ENCODE measurements at places on chromosomes 16 and 17. TPM values are rescaled to one million over a fixed set of nuclear protein-coding genes. Genes with fewer than 3 reads are reported as not detected.

- DNase-seq: no peak
Measured at GRCh38 chr16:4316108-4316863, 419 bp downstream of the GLIS2 start.

- peak; percentile 63 for DNase-seq
Measured at GRCh38 chr16:20763461-20764232, at the start of gene ACSM3. Gene ACSM3, plus strand, starts transcription at chr16:20764014. Its CDS starts 6,021 bp downstream, at chr16:20770035.

DNA sequence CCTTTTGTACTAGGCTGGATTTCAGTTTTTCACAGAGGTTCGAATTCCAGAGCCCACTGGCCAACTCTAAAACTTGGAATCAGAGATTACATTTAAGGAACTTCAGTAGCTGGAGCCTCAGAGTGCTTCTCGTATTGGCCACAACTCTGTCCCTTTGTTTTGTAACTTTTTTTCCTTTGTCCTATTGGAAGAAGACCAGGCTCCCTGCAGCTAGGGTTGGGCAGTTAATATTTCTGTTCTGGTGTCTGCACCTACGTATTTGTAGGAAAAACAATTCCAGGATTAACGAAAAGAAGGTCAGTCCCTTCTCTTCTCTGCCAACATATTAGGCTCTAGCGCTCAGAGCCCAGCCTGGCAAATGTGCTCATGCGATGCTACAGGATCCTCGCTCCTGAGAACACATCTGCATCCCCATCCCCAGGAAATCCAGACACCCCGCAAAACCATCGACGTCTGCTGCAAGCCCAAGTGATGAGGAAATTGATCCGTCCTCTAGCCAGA, 1.9 kb downstream of the CDH11 start:
- no peak for DNase-seq

DNA sequence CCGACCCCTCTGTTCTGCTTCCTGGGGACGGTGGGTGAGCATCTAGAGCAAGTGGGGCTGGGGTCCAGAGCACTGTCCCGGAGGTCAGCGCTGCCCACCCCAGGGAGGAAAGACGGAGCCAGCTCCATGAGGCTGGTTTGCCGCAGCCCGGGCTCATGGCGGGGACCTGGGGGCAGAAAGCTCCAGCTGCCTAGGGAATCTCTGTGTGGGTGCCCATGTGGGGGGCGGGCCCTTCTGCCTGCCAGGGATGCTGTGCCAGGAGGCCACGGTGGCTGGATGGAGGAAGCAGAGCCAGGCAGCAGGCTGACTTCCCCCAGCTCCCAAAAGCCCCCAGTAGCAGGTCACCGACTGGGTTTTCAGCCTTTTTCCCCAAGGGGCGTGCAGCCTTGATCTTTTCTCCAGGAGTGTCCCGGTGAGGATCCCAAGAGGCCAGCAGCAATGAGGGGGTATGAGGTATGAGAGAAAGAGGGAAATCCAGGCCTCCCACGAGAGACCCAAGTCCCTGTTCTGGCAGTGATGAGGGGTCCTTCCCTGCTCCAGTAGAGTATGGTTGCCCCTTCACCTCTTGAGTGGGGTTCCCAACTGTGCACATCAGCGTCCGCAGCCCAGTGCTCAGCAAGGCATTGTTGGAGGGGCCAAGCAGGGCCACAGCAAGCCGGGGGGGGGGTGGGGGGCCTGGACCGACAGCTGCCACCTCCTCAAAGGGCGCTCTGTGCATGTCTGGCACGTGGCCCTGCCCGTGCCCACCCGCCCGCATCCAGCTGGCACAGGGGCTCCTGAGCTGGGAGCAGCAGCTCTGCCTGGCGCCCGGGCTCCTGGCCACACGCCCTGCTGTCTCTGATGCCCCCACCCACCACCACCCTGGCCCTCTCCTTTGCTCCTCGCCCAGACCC, 15.6 kb upstream of the BCAR1 start:
- DNase-seq: no peak

DNA sequence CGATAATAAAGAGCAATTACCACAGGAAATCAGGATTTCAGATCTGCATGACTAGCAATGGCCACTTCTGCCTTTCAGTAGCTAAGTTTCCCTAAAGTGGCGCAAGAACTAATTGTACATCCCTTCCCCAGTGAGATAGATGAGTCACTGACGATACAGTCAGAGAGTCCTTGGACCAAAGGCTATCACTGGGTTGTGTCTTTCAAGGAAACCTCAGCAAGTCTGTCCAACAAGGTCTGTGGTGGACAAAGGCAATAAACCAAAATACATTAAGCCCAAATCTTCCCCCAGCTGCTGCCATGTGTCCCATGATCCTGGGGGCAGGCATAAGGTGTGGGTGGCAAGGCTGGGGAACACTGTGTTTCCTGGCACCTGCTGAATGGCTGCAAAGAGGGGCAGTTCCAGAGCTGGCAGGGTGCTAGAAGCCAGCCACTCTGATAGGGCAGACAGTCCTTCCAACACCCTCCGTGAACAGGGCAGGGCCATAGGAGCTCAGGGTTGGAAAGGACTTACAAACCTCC, 20.5 kb upstream of the MTMR4 start:
- no peak for DNase-seq

DNA sequence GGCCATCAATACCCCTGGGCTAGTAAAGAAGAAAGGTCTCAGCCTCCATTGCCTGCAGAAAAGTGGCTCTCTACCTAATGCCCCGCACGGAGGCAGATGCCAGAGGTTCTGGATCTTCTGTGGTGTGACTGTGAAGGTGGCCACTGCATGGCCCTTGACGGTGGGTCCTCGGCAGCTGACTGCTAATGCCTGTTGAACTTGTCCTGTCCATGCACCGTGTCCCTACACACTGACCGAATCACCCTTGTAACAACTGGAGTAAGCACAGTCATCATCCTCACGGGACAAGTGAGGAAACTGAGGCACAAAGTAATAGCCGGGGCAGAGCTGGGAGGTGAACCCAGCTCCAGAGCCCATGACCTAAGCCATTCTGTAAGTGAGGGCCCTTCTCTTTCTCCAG, 48.8 kb downstream of the MYH11 start:
- DNase-seq: peak; percentile 19

GRCh38 chr17:48499248-48499647, 31.6 kb downstream of the HOXB1 start:
- no peak for DNase-seq

- no peak for DNase-seq
Measured at GRCh38 chr17:15465045-15465701, 2.2 kb downstream of the CDRT4 start.

GRCh38 chr16:23434380-23434779, 18.6 kb downstream of the COG7 start:
- DNase-seq: peak; percentile 35

GRCh38 chr17:78069695-78070094, 58.9 kb downstream of the TMC6 start:
- no peak for DNase-seq

GRCh38 chr16:13957197-13958078, 37.5 kb downstream of the ERCC4 start:
- peak; percentile 50 for DNase-seq

DNA sequence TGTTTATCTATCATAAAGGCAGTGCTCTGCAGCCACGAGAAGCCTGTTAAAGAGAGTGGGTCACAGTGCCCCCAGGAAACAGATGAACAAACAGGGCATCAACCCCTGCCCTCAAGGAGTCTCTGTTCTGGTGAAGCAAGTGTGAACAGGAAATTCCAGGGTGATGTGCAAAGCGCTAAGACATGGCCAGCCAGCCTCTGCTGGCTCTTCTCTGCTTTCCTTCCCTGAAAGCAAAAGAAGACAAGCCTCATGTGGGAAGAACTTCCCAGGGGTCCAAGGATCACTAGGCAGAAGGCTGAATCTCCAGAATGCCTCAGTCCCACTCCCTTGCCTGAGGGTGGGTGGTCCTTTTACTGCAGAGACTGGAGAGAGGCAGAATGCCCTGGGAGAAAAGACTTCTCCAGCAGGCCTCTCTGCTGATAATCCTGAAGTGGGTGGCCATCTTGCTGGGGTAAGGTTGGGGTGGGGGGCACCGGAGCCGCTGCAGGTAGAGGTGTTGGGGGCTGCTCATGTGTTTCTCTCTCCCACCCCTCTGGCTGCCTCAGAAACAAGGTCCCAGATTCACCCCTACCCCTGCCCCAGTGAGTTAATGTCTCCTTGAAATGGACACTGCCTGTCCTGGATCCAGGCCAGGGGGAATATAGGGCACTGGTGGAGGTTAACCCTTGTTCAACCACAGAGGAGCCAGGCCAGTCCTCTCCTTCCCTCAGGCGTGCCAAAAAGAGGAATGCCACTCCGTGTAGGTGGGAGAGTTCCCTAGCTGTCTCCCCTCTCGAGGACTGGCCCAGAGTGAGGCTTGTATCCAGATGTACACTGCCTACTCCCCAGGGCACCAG, 2.4 kb downstream of the ANKRD13B start:
- no peak for DNase-seq

DNA sequence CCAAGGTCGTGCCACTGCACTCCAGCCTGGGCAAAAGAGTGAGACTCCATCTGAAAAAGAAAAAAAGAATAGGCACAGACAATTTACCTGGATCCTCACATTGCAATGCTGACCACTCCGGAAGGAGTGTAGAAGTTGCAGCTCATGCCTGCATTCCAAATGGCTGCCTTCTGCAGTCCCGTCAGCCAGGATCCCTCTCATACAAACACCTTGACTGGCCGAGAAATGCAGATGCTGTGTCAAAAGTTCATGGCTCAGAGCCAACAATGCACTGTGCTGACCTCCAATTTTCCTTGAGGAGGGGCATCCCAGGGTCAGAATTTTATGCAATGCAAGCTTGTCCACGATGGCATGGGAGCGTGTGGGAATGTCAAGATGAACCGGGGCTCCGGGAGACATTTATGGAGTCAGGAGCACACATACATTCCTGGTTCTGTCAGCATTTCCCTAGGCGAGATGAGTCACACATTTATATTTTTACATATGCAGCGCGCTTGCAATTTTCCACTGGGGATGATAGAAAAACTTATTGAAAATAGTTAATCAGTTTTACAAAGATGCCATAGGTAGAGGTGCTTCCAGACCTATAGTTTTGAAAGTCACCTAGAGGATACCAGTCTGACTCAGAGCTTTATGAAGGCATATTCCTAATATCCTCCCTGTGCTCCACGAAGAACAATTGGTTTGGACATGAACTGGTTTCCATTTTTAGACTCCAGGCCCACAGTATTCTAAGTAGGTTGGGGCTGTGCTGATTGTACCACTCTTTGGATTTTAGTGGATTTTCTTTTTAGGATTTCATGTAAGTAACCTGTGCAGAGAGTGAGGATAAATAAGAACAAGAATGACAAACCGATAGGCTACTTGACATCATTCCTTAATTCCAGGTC, 614.6 kb downstream of the MAF start:
- DNase-seq: no peak

DNA sequence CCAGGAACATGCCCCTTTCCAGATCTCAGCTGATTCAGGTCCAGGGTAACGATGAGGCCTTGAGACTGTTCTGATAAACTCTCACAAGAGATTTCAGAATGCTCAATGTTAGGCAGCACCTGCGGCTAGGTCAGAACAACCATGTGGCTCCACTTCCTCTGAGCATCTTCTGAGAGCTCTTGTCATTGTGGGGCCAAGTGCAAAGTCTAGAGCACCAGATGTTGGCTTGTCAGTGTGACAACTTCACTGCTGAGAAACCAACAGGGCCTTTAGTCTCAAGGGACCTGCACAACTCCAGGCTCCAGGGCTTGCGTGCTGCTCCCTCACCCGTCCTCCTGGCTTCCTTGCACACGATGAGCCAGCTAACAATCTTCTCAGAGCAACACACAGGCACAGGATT, 29.0 kb downstream of the FCSK start:
- DNase-seq: no peak

- no peak for DNase-seq
Measured at GRCh38 chr17:15247891-15248529, 17.1 kb downstream of the PMP22 start.

DNA sequence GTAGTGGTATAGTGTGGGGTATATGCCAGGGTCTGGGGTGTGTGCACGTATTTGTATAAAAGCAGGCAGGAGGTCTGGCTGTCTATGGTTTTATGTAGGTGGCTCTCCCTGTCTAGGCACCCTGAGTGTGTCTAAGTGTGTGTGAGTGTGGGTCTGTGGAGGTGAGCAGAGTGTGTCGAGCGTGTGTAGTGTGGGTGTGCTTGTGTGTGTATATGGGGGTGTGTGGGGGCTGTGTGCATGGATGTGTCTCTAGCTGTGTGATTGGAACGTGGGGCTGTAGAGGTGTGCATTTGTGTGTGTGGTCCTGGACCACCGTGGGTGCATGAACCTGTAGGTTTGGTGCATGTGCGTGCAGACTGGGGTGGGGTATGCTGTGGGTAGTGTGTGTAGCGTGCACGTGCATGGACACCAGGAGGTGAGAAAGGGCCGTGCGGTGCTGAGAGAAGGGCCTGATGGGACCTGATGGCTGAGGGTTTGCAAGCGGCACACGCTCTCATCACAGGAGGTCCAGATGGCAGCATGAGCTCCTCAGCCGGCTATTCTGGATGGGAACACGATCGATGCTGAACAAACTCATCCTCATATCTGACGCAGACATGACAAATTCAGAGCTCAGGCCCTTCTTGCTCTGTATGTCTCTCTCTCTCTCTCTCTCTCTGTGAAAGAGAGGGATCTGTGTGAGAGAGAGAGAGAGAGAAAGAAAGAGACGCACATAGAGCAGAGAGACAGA, 27.7 kb downstream of the SPACA3 start:
- no peak for DNase-seq

TEKT5 gene
- total RNA-seq: 0.50 TPM

KRT16 gene
- not detected for total RNA-seq

GP1BA gene
- total RNA-seq: not detected

DDX19B gene
- total RNA-seq: 27.3 TPM

C16orf86 gene
- 0.92 TPM for total RNA-seq

SHBG gene
- total RNA-seq: not detected

KIF19 gene
- 3.5 TPM for total RNA-seq

All from left colon (tissue), 2 donors.